ENCODE measurements at places on chromosomes 7 and 10. TPM values are rescaled to one million over a fixed set of nuclear protein-coding genes. Genes with fewer than 3 reads are reported as not detected.
A peak's percentile ranks its signal among the peaks of the same experiment; 100 is the strongest.

Gene TCAF2
- 31.6 TPM for total RNA-seq

GRCh38 chr10:84416245-84416555 is 87.8 kb downstream of the CCSER2 start:
- H3K4me1 ChIP-seq = peaks cover 6% of the 10 kb centered on the region
- no peak overlapping the region for H3K4me3 ChIP-seq
- no peak for DNase-seq
- no peaks in the 10 kb centered on the region for H3K27me3 ChIP-seq

DNA sequence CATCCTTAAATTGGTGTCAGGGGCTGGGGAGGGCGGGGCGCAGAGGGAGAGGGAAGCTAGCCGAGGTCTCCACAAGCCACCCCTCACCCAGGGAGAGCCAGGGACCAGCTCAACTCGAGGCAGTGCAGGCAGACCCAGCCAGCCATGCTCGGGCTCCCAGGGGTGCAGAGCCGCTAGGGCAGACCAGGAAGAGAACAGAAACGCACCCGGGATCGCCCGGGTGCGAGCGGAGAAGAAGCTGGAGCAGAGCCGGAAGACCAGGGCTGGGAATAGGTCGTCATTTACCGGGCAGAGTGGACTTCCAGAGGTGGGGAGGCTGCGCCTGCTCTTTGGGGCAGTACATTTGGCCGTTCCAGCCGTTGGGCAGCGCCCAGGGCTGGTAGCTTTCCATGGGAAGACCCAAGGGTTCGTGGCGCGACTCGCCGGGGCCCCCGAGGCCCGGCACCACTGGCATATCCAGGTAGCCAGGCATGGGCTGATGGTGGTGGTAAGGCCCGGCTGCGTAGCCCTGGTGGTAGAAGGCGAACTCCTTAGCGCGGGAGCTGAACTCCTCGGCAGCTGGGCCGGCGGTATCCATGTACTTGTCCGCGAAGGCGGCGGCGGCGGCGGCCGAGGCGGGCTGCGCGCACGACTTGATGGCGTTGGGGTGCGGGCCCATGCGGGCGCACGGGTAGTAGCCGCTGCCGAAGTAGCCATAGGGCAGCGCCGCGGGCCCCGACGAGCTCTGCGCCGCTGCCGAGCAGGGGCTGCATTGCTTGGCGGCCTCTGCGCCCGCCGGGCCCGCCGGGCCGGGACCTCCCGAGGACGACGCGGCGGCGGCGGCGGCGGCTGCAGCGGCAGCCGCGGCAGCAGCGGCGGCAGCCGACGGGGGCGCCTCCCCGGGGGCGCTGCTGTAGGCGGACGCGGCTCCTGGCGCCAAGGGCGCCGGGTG is 755 bp downstream of the HOXA13 start:
- peaks cover 75% of the 10 kb centered on the region for H3K27me3 ChIP-seq
- H3K4me1 ChIP-seq = peaks cover 31% of the 10 kb centered on the region
- no peak for DNase-seq
- H3K36me3 ChIP-seq = no peaks in the 10 kb centered on the region
- no peak overlapping the region for H3K27ac ChIP-seq

Gene PITX3
- total RNA-seq = not detected

GRCh38 chr7:151013356-151013732 is 10.9 kb downstream of the ATG9B start:
- peaks cover 99% of the 10 kb centered on the region for H3K4me1 ChIP-seq
- no peaks in the 10 kb centered on the region for H3K36me3 ChIP-seq
- peak overlapping the region; percentile 96 for H3K27ac ChIP-seq
- no peaks in the 10 kb centered on the region for H3K27me3 ChIP-seq
- no peak overlapping the region for H3K4me3 ChIP-seq
- DNase-seq = no peak

GRCh38 chr7:55365205-55365674 is at the start of gene LANCL2:
LANCL2 (plus strand) TSS chr7:55365337; CDS start chr7:55366026, 689 bp downstream.
- peak within 1 kb of the TSS; percentile 99 for H3K4me3 ChIP-seq

GRCh38 chr10:30542895-30543288 is 86.7 kb downstream of the LYZL2 start:
- H3K4me1 ChIP-seq = no peaks in the 10 kb centered on the region
- no peak overlapping the region for H3K4me3 ChIP-seq
- no peak overlapping the region for H3K27ac ChIP-seq
- H3K27me3 ChIP-seq = no peaks in the 10 kb centered on the region

Gene AS3MT
- total RNA-seq = 2.3 TPM

DNA sequence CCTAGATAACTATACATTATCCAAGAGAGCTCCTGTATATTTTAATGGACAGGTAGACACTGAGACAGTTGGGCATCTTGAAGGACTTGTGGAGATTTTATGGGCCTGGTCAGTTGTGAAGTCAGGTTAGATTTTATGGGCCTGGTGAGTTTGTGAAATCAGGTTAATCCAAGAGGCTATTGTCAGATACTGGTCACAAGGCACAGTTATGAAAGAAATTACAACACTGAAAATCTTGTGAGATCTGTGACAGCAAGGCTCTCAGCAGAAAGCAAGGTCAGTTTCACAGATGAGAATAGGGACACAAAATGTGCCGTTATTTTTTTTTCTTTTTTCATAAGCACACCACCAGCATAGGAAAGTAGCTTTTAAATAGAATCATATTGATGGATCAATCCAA is 167.6 kb downstream of the VTI1A start:
- no peaks in the 10 kb centered on the region for H3K4me1 ChIP-seq
- DNase-seq = no peak
- H3K27me3 ChIP-seq = no peaks in the 10 kb centered on the region

DNA sequence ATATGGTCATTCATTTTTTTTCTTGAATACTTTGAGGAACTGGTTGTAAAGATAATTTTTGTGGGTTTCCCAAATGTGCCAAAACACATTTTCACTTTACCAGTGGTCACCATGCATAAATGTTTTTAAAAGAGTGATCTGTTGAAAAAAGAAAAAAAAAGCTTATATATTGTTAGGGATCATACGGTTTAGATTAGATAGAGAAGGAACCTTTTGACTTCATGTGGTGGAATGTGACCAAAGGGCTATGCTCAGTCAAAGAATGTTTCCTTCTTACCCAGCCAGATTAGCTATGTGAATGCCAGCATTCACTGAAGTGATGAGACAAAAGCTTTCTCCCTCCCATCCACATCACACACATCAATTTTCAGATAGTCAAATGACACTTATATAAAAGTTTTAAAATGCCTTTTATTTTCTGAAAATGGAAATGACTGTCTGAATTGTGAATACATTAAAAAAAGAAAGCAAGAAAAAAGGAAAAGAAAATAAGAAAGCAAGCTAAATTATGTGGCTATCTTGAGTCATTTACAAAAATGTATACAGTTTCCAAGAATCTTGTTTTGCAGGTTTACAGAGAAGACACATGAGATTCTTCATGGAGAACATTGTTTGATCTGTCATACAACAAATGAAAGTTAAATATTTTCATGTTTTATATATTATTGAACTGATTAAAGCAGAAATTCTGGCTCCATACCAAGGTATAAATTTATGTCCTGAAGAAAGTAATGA is 8.6 kb upstream of the CPED1 start:
- DNase-seq = no peak
- H3K36me3 ChIP-seq = no peaks in the 10 kb centered on the region
- no peak overlapping the region for H3K27ac ChIP-seq
- H3K4me3 ChIP-seq = no peak overlapping the region
- H3K27me3 ChIP-seq = no peaks in the 10 kb centered on the region

Gene CDK1
- 1.6 TPM for total RNA-seq

Gene FAM3C
- total RNA-seq = 19.9 TPM

Gene TMEM229A
- total RNA-seq = not detected

GRCh38 chr10:26486304-26486703 is 48.2 kb downstream of the APBB1IP start:
- peak overlapping the region; percentile 73 for H3K27ac ChIP-seq
- DNase-seq = no peak
- H3K27me3 ChIP-seq = no peaks in the 10 kb centered on the region
- no peaks in the 10 kb centered on the region for H3K36me3 ChIP-seq
- peaks cover 85% of the 10 kb centered on the region for H3K4me1 ChIP-seq

Gene ARL3
- total RNA-seq = 4.0 TPM

Gene C10orf105
- total RNA-seq = 0.12 TPM

GRCh38 chr7:97555857-97556421 is 175.9 kb upstream of the TAC1 start:
- no peaks in the 10 kb centered on the region for H3K4me1 ChIP-seq
- DNase-seq = no peak

DNA sequence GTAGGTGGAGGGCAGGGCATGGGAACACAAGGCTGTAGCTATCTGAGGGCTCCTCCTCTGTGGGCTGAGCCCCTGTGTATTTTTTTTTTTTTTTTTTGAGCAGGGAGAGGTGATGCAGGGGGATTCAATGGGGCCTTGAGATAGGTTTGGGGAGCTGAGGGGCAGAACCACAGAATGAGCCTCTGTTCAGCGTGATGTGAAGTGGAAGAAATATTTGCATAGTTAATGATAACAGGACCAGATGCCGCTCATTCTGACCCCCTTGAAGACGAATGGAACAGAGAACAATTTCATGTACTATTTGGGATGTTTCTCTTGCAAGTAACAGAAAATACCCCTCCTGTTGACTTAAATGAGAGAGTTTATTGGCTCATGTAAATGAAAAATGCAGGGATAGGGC is 69.7 kb upstream of the EMX2 start:
- no peak overlapping the region for H3K27ac ChIP-seq
- no peaks in the 10 kb centered on the region for H3K4me1 ChIP-seq
- no peak for DNase-seq
- H3K4me3 ChIP-seq = no peak overlapping the region
- no peaks in the 10 kb centered on the region for H3K36me3 ChIP-seq

DNA sequence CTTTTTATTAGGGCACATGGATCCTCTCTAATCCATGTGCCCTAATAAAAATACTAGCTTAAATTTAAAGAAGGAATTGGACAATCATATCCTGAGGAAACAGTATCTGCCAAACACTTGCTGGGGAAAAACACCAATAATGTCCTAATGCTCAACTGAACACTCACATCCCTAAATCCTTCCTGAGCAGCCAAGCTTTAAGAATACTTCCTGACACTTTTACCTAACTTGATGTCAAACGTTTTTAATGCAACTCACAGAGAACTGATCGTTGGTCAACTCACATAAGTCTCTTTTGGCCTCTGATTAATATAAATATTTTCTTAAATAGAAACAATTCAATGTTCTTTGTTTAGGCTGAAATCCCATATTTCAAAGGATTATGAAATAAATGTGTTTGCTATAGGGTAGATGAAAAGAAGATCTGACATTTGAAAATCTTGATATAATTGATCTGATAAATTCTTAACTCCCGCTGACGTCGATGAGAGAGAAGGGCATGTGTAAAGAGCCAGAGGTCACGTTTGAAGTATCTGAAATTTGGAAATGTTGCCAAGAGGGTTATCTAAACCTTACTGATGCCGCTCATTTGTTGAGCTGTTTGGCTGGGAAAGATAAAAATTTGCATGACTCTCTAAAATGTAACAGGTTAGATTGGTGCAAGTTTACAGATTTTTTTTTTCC is 122.8 kb upstream of the RHOBTB1 start:
- H3K36me3 ChIP-seq = no peaks in the 10 kb centered on the region
- no peaks in the 10 kb centered on the region for H3K27me3 ChIP-seq
- DNase-seq = no peak
- H3K27ac ChIP-seq = no peak overlapping the region
- H3K4me1 ChIP-seq = no peaks in the 10 kb centered on the region
- no peak overlapping the region for H3K4me3 ChIP-seq

DNA sequence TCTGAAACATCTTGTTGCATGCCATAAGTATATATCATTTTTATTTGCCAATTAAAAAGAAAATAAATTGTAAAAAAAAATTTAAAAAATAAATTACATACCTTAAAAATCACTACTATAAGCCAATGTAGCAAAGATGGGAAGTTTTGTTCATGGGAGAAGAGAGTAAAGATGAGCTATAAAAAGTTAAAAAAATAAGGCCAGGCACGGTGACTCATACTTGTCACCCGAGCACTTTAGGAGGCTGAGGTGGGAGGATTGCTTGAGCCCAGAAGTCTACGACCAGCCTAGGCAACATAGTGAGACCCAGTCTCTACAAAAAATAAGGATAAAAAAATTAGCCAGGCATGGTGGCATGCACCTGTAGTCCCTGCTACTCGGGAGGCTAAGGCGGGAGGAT is 8.4 kb upstream of the STK32C start:
- no peak overlapping the region for H3K4me3 ChIP-seq
- no peaks in the 10 kb centered on the region for H3K4me1 ChIP-seq
- no peaks in the 10 kb centered on the region for H3K36me3 ChIP-seq
- no peak overlapping the region for H3K27ac ChIP-seq

- no peaks in the 10 kb centered on the region for H3K4me1 ChIP-seq
- H3K36me3 ChIP-seq = no peaks in the 10 kb centered on the region
- DNase-seq = no peak
- H3K4me3 ChIP-seq = no peak overlapping the region
- H3K27ac ChIP-seq = no peak overlapping the region
Observed at GRCh38 chr7:117152213-117153007, 170.4 kb downstream of the WNT2 start.

Gene MPP7
- total RNA-seq = 24.9 TPM

- no peak overlapping the region for H3K4me3 ChIP-seq
- no peaks in the 10 kb centered on the region for H3K27me3 ChIP-seq
- H3K27ac ChIP-seq = no peak overlapping the region
- no peak for DNase-seq
Observed at GRCh38 chr7:72307566-72307965, 104.6 kb downstream of the CALN1 start.

Gene ICA1
- 1.2 TPM for total RNA-seq

GRCh38 chr10:17115683-17116082 is 13.9 kb downstream of the CUBN start:
- DNase-seq = no peak
- no peaks in the 10 kb centered on the region for H3K36me3 ChIP-seq
- H3K27ac ChIP-seq = no peak overlapping the region
